ENCODE measurements at places on chromosomes 6 and 20. TPM values are rescaled to one million over a fixed set of nuclear protein-coding genes. Genes with fewer than 3 reads are reported as not detected.

GDAP1L1 gene
- not detected for polyA plus RNA-seq

HEY2 gene
- polyA plus RNA-seq: not detected

C6orf15 gene
- not detected for polyA plus RNA-seq

CYP39A1 gene
- not detected for polyA plus RNA-seq

IER3 gene
- polyA plus RNA-seq: not detected

PHACTR3 gene
- not detected for polyA plus RNA-seq

NR2E1 gene
- not detected for polyA plus RNA-seq

CRIP3 gene
- polyA plus RNA-seq: 6.5 TPM

HRH3 gene
- polyA plus RNA-seq: not detected

BPIFB1 gene
- not detected for polyA plus RNA-seq

PBOV1 gene
- polyA plus RNA-seq: not detected

SAMD3 gene
- polyA plus RNA-seq: 0.37 TPM

AVP gene
- not detected for polyA plus RNA-seq

SPATA25 gene
- polyA plus RNA-seq: not detected

TBXT gene
- polyA plus RNA-seq: not detected

PPP1R3G gene
- polyA plus RNA-seq: not detected

ZSCAN9 gene
- 10.4 TPM for polyA plus RNA-seq

SF3B5 gene
- 314 TPM for polyA plus RNA-seq

Measured in naive B cell (primary cell).